CD4-positive, alpha-beta T cell treated with Interleukin-15 for 4 hours (primary cell): ENCODE measurements at places on chromosomes 11 and 22.
A peak's percentile ranks its signal among the peaks of the same experiment; 100 is the strongest.

DNA sequence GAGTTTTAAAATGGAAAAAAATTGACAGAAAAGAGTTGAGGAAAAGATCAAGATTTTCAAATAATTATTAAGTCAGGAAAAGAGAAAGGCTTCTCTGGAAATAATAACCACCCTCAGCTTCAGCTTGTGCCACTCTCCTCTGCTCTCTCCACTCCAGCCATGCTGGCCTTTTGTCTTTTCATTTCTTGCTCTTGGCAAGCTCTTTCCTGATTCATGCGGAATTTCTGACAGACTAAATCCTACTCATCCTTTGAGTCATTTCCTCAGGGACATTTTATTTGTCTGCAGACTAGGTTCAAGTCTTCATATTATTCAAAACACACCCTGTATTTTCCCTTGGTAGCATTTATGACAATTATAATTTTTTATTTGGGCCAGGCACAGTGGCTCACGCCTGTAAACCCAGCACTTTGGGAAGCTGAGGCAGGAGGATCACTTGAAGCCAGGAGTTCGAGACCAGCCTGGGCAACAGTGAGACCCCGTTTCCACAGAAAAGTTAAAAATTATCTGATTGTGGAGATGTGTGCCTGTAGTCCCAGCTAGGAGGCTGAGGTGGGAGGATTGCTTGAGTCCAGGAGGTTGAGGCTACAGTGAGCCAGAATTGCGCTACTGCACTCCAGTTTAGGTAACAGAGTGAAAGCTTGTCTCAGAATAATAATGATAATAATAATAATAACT, 7.8 kb upstream of the P4HA3 start:
- no peak for DNase-seq

GRCh38 chr11:15118431-15118830, 3.7 kb downstream of the INSC start:
- no peak for DNase-seq

- no peak for DNase-seq
Observed at GRCh38 chr11:19800714-19801519, 88.3 kb downstream of the NAV2 start.

DNA sequence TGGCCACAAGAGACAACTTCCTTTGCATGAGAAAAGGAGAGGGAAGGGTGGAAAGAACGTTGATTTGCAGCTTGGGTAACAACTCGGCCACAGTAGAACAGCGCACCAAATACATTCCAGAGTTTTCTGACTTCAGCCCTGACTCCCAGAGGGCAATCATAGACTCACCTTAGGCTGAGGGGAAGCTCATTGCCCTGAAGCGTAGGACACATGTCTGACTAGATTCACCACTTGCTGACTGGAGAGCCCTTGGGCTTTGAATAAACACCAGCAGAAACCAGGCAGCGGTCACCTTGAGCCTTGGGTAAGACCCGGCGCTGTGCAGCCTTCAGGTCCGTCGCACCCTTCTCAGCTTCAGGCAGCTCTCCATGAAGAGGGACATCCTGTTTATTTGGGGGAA, 151.8 kb upstream of the GRIA4 start:
- DNase-seq: no peak

DNA sequence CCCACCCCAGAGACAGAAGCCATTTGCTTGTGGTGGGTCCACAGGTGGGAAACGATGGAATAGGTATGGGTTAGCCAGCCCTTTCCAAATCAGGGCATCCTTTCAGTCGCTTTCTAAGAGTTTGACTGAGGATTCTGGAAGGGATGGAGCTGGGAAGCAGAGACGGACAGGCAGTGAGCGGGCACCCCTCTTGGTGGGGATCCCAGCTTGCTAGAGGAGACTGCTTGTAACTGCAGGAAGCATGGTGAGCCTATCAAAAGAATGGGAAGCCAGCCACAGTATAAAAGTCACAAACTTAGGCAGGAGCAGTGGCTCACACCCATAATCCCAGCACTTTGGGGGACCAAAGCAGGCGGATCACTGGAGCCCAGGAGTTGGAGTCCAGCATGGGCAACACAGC, 6.1 kb upstream of the PDGFB start:
- DNase-seq: no peak

DNA sequence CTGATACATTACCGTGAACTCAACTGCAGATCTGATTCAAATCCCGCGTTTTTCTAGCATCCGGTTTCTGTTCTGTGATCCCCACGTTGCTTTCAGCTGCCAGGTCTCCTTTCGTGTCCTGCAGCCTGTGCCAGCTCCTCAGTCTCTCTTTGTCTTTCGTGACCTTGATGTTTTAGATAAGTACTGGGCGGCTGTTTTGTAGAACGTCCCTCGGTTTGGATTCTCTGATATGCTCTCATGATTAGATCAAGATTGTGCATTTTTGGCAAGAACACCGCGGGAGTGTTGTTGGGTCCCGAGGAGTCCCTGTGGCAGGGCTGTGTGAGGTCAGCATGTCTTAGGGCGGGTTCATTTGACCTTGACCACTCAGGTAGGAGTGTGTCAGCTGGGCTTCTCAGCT, 38.6 kb downstream of the KCNQ1 start:
- no peak for DNase-seq

GRCh38 chr11:19935507-19935906, 222.9 kb downstream of the NAV2 start:
- no peak for DNase-seq

DNA sequence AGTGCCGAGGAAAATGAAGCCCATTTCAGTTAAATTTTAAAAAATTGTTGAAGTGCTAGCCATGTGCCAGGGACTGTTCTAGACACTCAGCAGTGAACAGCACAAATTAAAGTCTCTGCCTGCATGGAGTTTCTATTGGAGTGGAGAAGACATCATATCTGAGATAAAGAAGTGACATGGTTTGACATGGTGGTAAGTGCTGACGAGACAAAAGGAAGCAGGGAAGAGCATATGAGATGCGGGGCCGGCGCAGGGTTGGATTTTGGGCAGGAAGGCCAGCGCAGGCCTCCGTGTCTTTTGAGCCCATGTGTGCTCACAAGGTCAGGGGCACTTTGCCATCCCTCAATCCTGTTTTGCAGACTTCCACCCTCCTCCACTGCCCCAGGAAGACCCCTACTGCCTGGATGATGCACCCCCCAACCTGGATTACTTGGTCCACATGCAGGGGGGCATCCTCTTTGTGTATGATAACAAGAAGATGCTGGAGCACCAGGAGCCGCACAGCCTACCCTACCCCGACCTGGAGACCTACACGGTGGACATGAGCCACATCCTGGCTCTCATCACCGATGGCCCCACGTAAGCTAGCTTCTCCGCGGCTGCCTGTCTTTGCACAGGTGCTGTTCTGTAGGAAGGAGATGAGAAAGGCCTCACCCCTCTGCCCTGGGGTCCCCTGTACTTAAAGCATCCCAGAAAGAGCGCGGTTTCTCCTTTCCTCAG, 29.6 kb downstream of the AMPD3 start:
- DNase-seq: no peak

DNA sequence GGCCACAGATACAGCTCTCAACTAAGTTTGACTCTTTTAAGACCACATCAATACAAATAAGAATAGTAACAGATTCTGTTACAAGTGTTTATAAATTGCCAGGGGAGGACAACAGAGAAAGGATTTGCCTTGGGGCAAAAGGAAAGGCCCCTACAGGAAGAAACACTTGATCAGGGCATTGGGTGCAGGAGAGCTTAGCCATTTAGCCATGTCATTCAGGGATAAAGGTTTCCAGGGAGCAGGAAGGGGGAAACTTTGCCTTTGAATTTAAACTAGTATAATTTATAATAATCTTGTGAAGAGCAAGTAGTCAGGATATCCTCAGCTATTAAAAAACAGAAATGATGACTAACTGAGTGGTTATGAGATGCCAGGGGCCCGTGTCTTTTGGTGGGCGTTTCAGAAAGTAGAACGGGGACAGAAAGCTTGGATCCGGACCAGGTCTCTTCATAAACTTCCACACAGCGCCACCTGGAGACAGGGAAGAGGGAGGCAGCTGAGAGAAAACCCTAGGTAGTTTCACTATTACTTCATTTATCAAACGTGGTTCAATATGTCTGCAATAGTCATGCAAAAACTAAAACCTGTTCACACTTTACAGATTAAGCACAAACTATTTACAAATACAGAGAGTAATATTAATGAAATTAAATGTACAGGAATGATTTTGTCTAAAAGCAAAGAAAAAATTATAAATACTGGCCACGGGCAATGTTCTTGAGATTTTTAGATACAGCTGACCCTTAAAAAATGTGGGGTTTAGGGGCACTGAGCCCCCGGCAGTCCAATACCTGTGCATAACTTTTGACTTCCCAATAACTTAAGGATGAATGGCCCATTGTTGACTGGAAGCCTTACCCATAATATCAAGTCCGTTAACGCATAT, 11.0 kb upstream of the SLC5A4 start:
- DNase-seq: peak; percentile 64

DNA sequence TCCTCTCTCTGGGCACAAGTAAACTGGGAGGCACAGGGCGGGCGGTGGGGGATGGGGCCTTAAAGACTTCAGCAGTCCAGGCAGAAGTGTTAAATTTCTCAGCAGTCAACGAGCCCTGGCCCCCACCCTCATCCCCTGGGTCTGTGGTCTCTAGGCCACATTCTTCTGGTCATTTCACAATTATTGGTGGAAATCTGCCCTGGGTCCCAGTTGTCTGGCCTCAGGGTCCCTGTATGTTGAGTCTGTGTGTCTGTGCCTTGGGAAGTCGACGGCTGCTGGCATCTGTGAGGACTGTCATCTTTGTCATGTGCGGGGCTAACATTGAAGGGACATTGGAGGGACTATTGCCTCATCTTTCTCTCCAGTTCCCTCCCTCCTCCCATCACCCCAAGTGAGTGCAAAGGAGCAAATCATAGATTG, 1.7 kb downstream of the TSPAN18 start:
- DNase-seq: no peak

DNA sequence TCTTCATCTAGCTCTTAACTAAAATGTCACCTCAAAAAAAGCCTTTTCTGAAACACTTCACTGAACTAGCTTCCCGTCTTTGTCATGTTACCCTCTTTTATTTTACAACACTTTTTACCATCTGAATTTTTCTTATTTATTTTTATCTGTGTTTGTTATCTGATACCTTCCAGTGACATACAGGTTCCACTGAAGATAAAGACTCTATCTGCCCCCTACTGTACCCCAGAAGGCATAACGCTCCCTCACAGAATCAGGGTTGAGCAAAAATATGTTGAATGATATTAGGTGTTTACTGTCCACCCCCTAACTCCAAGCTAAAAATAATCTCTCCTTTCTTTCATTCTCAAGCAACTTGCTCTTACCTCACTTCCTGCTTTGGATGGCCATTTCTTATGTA, 654.2 kb downstream of the NELL1 start:
- no peak for DNase-seq

- no peak for DNase-seq
Observed at GRCh38 chr11:125165843-125166763, 1.6 kb downstream of the PKNOX2 start.

GRCh38 chr11:18468961-18469360, 13.3 kb downstream of the LDHAL6A start:
- no peak for DNase-seq

DNA sequence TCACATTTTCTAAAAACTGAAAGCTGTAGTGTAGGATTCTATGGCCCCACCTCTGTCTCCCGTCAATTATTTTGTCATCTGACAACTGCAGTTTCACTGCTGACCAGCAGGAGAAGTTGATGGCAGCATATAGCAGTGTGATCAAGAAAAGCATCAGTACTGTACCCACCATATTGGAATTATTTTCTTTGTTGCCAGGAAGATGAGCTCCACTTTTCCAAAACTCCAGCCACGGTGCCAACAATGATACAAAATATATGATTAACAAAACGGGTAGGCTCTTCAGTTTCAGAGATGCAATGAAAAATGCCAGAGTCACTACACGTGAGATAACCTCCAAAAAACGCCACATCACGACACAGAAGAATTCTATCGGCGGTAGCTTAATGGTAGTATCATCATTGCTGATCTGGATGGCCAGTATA, 41.3 kb downstream of the XKR3 start:
- DNase-seq: no peak

- DNase-seq: no peak
Observed at GRCh38 chr11:131561501-131561900, 191.1 kb downstream of the NTM start.

DNA sequence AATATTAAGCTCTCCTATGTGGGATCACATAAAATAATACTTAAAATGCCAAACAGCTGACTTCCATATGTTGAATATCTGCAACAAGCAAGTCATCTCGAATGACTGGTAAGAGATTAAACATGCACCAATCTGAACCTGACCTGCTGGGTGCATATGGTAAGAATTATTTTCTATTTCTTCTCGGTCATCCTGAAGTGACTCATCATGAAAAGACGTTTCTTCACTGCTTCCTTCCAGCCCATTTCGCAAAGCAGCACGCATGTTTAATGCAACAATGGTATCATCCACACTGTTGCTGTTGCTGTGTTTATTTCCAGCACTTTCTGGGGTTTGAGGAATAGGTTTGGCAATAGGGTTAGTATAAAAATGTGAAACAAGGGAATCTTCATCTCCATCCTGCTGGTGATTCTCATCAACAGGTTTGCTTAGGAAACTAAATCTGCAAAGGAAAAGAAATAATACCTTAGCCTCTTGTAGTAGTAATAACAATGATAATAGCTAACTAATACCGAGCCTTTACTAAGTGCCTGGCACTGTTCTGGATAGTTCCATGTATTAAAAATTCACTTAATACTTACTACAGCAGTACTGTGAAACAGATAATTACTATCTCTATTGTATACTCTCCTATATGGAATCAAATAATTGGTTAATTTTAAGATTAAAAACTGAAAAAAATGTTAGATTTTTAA, 52.0 kb upstream of the CHRNA10 start:
- DNase-seq: no peak

DNA sequence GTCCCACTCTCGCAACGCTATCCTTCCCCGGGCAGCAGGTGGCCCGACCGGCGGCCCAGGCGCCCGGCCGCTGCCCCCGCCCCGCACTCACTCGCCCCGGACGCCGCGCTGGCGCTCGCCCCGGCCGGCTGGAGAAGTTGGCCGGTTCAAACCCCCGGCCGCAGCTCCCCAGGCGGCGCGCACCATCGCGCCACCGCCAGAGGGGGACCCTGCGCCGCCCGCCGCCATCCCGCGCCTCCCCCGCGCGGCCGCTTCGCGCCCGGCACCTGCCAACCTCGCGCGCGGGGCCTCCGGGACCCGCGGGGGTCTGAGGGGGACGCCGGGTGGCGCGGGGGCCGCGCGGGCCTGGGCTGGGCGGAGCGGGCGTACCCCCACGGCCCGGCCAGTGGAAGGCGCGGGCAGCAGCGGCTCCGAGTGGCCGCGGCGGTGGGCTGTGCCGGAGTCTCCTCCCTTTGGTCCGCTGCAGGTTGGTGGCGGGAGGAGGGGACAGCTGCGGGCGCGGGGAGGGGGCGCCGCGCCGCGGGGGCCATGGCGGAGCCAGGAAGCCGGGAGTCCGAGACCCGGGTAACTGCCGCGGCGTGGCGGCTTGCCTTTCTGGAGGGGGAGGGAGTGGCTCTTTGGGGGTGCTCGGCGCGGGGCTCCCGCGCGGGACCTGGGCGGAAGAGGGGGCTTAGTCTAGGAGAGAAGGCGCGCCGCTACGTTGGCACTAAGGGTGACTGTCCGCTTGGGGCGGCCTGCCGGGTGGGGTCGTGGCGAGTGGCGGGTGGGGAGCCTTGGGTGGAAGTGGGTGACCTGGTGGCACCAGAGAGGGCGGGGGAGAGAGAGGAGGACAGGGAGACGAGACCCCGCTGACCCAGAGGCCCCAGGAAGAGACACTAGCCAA, at the start of the genes MPST and TST:
TSS of gene MPST (plus strand) at position 434 of the 883 bp plus-strand sequence. CDS start at position 529, 95 bp downstream.
TSS of gene TST (minus strand) at position 139 of the 883 bp plus-strand sequence. CDS start 715 bp downstream, outside the sequence.
- peak; percentile 29 for DNase-seq

GRCh38 chr11:72179804-72180396, 12.0 kb upstream of the FOLR1 start:
- no peak for DNase-seq
